ENCODE measurements at places on chromosomes 6 and 20.
A peak's percentile ranks its signal among the peaks of the same experiment; 100 is the strongest.

GRCh38 chr20:3273371-3273770 lies 34.4 kb upstream of the SLC4A11 start:
- no peak for DNase-seq

DNA sequence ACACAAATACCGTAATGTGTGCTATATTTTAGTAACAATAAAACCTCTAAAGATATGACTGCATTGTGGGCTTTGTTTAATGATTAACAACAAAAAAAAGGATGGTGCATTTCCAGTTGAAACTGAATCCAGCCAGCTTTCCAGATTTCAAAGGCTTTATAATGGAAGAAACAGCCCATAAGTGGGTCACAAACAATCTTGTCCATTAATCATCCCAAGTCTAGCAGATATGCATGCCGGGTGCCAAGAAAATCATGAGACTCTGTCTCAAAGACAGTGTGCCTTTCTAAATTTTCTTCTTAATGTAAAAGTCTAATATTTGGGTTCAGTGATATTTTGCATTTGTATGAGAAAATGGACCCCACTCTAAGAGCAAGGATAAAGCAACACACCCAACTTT lies 20.6 kb upstream of the LAMP5 start:
- DNase-seq = no peak

DNA sequence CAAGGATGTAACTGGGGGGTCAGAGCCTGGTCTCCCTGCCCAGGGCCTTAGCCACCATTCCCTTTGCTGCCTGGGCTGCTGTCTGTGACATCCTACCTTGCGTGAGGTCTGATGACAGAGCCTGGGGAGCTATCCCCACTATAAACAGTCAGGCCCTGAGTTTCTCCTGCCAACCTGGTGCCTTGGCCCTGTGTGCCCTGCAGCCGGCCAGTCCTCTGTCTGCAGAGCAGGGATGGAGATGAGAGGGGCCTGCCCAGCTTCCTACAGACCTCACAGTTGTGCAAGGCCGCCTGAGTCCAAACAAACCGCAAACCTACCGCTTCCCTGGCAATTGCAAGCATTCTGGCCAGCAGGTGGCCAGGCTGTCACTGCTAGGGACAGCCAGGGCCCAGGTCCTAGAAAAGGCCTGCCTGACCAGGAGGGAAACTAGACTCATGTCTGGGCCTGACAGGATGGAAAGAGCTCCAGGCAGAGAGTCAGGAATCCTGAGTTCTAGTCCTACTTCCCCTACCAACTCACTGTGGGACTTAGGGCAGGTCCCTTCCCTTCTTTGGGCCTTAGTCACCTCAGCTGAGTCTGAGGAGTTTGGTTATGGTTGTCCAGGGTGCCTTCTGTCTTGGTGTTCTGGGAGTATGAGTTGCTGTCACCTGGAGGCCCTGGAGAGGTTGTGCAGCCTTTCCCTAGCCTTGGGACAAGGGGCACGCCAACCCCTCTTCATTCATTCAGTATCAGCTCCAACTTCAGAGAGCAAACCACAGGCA lies 86.2 kb downstream of the VEGFA start:
- DNase-seq = peak; percentile 21

GRCh38 chr20:16922834-16923233 lies 174.7 kb downstream of the OTOR start:
- DNase-seq = no peak

GRCh38 chr20:47502271-47503239 lies 868 bp downstream of the NCOA3 start:
- DNase-seq = no peak

- no peak for DNase-seq
Observed at GRCh38 chr6:52392944-52393343, 27.2 kb upstream of the EFHC1 start.

DNA sequence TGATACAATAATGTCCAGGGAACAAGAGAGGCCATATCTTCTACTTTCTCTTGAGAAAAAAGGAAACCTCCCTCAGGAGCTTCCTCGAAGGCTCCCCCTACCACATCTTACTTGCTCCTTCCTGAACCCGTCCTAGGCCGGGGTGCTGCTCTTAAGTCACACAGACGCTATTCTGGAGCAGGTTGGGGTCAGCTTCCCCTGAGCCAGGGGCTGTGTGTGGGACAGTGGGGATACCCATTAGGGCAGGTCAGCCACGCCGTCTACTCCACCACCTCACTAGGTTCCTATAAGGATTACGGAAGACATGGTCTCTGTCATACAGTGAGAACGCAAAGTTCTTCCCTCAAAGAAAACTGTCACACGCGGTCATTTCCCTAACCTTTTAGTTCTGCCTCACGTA lies 8.2 kb upstream of the PPP1R3G start:
- no peak for DNase-seq

DNA sequence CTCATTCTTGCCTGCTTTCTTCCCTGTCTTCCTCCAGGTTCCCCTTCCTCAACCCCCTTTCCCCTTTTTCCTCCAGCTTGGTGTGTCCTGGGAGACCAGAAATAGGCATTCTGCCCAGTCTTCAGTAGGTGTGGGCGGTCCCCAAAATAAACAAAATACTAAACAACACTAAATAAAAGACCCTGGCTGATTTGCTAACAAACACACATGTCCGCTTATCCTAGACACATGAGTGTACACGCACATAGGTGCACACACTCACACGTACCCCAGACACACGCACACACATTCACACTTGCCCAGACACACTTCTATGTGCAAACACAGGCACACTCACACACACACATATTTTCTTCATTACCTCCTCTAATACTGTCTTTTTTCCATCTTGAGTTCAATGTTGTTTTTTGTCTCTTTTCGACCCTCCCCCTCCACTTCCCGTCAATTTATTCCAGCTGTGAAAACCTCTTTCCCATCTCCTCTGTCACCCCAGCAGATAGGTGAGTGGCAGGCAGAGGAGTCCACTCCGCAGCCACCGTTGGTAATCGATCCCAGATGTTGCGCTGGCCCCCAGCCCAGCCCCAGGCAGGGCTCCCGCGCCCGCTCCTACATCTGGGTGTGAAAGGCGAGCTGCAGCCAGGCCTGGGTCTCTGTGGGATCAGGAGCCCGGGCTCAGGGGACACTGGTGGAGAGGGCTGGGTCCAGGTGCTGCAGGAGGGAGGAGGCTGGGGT lies 56.9 kb upstream of the FOXP4 start:
- DNase-seq = no peak

DNA sequence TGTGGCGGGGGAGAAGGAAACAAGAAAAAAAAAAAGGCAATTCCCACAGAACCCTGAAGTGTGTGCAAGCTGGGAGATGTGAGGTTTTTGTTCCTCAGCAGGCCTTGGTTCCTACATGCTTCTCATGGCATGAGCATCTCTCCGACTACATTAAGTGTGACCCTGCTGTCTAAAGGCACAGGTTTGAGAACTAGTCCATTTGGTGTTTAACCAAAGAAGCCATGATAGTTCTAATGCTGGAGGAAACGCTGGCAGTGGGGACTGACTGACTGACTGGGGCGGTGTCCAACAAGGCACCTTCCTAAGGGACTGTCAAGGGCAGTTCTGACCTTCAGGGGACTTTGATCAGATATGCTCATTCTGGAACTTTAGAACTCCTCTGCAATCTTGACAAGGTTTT lies 3.8 kb downstream of the TXNDC5 start:
- DNase-seq = no peak

GRCh38 chr20:37529214-37529967 lies 1.7 kb upstream of the BLCAP start:
- no peak for DNase-seq

GRCh38 chr6:168355716-168356522 lies 36.3 kb upstream of the DACT2 start:
- peak; percentile 10 for DNase-seq

DNA sequence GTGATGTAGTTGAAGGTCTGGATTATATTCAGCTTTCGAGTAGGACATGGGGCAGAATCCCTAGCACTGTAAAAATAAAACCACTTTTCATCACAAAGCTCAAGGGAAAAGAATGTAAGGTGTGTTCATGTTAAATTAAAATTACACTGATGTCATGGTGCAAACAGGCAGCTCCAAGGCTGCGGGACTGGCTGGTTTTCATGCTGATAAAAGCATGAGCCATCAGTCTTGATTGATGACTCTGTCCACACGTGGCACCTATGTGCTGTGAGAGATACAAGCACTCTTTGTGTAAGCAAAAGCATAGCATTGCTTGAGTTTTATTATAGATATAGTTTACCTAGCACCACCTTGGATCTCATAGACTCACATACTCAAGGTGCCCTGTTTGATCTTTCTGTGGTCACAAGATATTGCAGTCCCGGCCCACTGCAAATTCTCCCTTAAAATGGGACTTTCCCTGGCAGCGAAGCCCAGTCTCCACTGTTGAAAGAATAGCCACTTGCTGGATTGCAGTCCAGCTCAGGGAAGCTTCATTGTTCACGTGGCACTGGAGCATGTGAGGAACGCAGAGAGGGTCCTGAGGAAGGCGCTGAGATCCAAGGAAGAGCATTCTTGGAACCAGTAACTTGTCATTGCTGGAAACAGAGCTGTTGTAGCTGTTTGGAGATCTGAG lies 90.6 kb downstream of the TIAM2 start:
- DNase-seq = peak; percentile 36
